Neural crest cell (in vitro differentiated cells): ENCODE measurements at places on chromosomes 1 and 21.
A peak's percentile ranks its signal among the peaks of the same experiment; 100 is the strongest.

- peak within 1 kb of the TSS; percentile 64 for H3K4me3 ChIP-seq
- H3K36me3 ChIP-seq: no peaks in the 10 kb centered on the region
- no peak for DNase-seq
- H3K27ac ChIP-seq: peak within 1 kb of the TSS; percentile 99
These were observed at the start of gene S100A2 for GRCh38 chr1:153565529-153566374. Gene S100A2, minus strand, starts transcription at chr1:153565844. Its CDS starts 1,967 bp downstream, at chr1:153563877.

GRCh38 chr1:163173121-163173520, 29.6 kb downstream of the RGS5 start:
- no peak for DNase-seq
- H3K36me3 ChIP-seq: no peaks in the 10 kb centered on the region
- no peaks in the 10 kb centered on the region for H3K27me3 ChIP-seq
- H3K4me1 ChIP-seq: peaks cover 10% of the 10 kb centered on the region

DNA sequence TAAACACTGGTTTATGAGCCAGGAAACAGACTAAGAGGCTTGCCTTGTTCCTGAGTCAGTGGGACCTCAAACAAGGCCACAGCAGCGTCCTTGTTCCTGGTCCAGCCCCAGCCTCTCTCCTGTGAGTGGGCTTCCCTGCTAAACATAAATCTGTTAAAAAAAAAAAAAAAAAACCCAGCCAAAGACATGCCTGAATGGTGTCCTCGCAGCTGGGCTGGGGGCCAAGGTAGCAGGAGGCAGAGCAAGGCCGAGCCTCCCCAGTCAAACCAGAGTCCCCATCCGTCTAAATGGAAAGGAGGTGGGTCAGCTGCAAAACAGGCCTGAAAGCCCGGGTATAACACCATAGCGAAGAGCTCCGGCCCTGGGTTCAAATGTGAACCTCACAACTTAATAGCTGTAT, 18.1 kb upstream of the IFFO2 start:
- no peaks in the 10 kb centered on the region for H3K27me3 ChIP-seq
- H3K4me3 ChIP-seq: no peak overlapping the region
- H3K27ac ChIP-seq: no peak overlapping the region
- no peaks in the 10 kb centered on the region for H3K36me3 ChIP-seq

GRCh38 chr1:173099166-173099565, 48.4 kb upstream of the TNFSF18 start:
- peaks cover 3% of the 10 kb centered on the region for H3K36me3 ChIP-seq
- DNase-seq: no peak
- H3K27me3 ChIP-seq: no peaks in the 10 kb centered on the region
- no peak overlapping the region for H3K4me3 ChIP-seq
- no peak overlapping the region for H3K27ac ChIP-seq
